ENCODE measurements at places on chromosomes 12 and 14. TPM values are rescaled to one million over a fixed set of nuclear protein-coding genes. Genes with fewer than 3 reads are reported as not detected.

KCNH3 gene
- 0.10 TPM for total RNA-seq

SYT1 gene
- 1.5 TPM for total RNA-seq

NAV3 gene
- 6.2 TPM for total RNA-seq

DNA sequence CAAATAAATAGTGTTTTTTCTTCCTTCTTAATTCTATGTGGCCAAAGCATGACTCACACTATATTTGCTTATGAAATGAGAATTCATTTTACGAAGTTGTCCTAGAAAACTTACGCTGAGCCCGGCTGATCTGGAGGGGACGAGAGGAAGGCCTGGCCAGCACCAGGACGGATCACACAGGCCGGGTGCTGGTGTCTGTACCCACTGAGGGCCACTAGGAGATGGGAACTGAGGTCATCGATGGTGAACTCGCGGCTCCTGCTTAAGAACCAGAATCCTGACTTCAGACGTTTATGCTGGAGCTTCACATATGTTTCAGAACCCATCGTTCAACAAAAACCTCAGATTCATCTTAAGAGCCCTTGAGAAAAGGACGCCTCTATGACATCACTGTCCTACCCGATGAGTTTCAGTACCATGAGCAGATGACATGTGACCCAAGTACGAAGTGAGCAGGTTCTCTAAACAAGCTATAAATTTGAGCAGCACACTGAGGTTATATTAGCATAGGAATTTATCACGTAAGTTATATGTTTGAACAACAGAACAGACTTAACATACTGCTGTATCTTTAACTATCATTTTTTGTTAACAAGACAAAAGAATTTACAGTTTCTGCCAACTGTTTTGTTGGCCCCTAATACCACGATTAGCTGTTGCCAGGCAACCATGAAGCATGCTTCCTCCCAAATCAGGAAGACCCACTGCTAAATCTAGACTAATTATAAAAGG is 111.9 kb downstream of the FOXN3 start:
- peaks cover 3% of the 10 kb centered on the region for H3K4me1 ChIP-seq
- peak; percentile 75 for DNase-seq
- H3K27me3 ChIP-seq = no peaks in the 10 kb centered on the region
- H3K4me3 ChIP-seq = no peak overlapping the region

- H3K27ac ChIP-seq = no peak overlapping the region
- H3K27me3 ChIP-seq = no peaks in the 10 kb centered on the region
- H3K4me1 ChIP-seq = no peaks in the 10 kb centered on the region
- no peak for DNase-seq
- H3K36me3 ChIP-seq = no peaks in the 10 kb centered on the region
- no peak overlapping the region for H3K4me3 ChIP-seq
Measured at GRCh38 chr12:34602213-34602940, 580.1 kb downstream of the ALG10 start.

DNA sequence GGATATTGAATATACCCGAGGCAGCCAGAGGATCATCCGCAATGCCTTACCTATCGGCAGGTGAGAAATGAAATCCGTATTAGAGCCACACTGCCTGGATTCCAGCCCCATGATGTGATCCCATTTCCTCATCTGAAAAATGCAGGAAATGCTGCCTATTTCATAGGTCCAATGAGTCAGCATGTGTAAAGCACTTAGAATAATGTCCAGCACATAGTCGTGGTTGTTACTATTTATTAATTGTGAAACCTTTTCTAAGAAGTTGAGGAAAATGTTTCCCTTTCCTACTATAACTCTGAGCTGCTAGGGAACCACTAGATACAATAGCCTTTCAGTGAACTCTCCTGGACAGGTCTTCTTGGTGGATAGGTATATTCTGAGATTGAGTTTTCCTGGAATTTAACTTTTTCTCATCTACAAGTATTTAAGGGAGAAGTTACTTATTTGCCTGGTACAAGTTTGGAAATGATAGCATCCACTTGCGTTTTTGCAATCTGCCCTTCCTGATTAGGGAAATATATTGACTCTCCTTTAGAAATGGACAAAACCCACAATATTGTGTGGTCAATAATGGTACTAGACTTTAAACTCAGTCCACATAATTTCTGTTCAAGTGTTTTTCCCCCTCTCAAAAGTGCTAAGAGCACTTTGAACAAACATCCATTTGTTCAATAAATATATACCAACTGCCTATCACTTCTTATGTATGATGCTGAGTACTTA is 12.2 kb downstream of the POLR3B start:
- H3K4me1 ChIP-seq = no peaks in the 10 kb centered on the region
- no peak for DNase-seq
- no peak overlapping the region for H3K4me3 ChIP-seq
- peaks cover 3% of the 10 kb centered on the region for H3K36me3 ChIP-seq

DNA sequence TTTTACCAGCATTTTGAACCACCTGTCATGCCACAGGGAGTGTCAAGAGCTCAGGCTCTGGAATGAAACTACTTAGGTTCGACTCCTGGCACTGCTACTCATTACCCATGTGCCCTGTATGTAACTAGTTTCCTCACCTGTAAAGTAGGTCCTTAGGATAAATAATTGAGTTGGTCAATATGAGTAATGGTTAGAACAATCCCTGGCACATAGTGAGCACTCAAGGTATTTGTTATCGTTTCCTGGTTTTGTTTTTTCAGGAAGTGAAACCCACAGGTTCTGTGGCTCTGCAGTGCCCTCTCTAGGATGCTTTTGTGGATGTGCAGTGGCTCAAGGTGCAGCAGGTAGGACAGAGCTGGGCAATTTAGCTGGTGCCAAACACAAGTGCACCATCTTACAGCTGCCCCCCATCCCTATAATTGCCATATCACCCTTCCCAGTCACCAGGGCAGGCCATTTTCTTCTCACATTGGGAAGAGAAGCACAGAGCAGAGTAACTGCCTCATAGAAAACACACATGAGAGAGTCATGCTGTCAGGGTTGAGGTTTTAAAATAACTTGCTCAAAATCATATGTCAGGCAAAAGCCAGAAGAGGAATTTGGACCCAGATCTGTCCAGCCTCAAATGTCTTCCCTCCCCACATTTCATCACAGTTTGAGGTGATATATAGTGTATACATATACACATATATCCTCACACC is 297.5 kb downstream of the RPAP3 start:
- DNase-seq = no peak
- H3K36me3 ChIP-seq = no peaks in the 10 kb centered on the region
- no peak overlapping the region for H3K4me3 ChIP-seq
- peaks cover 2% of the 10 kb centered on the region for H3K4me1 ChIP-seq
